ENCODE measurements at places on chromosomes 7 and 10. TPM values are rescaled to one million over a fixed set of nuclear protein-coding genes. Genes with fewer than 3 reads are reported as not detected.

SHH gene
- total RNA-seq = not detected

TFR2 gene
- total RNA-seq = 0.17 TPM

EBLN1 gene
- total RNA-seq = not detected

GIMAP1 gene
- not detected for total RNA-seq
